ENCODE measurements at places on chromosomes 5 and 9.
A peak's percentile ranks its signal among the peaks of the same experiment; 100 is the strongest.

DNA sequence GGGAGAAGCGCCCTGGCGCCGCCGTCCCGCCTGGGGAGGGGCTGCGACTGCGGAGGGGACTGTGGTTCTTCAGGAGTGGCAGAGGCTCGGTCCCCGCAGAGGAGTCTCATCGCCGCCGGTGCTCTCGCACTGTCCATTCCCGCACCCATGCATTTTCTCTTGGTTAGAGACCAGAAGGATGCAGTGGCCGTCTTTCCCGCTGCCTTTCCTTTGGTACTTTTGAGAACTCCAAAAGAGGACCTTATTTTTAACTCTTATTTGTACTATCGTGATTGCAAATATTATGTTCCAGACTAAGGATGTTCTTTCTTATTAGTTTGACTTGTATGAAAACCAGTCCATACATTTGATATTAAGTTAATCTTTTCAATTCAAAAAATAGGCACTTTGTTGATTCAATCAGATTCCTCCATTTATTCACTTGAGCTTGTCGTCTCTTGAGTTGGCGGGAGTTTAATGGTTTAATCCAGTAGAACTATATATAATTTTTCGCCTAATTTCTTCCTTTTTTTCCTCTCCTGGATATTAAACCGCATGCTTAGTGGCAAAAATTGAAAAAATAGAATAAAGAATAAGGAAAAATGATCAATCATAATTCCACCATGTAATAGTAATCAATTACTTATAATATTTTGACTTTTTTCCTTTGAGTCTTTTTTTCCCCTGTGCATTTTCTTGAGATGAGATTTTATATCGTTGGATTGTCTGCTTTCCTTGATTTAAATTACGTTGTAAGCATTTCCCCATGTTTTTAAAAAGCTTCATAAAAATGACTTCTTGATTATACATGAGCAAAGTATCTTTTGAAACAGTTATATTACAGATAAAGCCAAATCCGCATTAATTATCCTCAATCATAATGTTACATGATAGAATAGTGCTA is 861 bp downstream of the ZFYVE16 start:
- DNase-seq = peak; percentile 84

GRCh38 chr5:111132731-111133435 is 40.7 kb downstream of the WDR36 start:
- DNase-seq = no peak

DNA sequence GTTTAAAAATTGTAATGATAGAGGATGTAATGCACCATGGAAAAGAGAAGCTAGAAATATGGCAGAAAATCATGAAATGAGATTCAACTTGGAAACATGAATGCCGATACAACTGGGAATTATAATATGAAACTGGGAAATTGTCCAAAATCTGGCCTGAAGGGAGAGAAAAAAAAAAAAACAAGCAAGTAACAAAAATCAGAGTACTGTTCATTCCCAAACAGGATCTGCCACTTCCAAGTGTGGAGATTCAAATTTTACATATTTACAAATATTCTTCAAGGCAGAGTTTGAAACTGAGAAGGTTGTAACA is 56.6 kb upstream of the MOCS2 start:
- no peak for DNase-seq

DNA sequence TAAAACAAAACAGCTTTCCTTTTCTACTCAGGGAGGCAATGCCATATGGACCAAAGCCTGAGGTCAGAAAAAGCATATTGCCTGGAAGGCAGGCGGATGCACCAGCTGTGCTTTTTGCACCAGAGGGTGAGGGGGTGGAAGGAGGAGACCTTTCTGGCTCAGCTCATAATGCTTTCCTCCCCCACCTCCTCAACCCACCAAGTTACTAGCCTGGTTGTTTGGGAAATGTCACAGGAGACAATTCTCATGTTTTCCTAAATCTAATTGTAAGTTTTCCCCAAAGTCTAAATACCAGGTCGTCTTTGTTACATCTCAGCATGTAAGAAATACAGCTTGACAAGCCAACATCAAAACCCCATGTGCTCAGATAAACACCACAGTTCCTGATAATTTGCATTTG is 72.6 kb upstream of the DMRTA1 start:
- no peak for DNase-seq

DNA sequence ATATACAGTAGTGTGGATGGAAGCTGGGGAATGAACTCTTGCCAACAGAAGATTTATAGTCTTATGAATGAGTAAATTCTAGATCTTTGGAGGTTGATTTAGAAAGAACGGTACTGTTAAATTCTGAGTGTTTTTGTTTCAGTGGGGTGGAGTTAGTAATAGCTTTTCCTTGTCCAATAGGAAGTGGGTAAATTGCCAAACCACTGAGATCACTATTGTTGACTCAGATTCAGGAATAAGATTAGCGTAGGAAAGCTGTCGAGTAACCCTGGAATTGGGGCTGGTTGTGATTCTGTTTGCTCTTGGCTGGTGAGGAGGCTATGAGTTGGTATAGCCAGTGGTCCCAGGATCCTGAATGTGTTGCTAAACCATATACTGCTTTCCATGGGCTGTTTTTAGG is 155.6 kb downstream of the ARHGAP26 start:
- no peak for DNase-seq

DNA sequence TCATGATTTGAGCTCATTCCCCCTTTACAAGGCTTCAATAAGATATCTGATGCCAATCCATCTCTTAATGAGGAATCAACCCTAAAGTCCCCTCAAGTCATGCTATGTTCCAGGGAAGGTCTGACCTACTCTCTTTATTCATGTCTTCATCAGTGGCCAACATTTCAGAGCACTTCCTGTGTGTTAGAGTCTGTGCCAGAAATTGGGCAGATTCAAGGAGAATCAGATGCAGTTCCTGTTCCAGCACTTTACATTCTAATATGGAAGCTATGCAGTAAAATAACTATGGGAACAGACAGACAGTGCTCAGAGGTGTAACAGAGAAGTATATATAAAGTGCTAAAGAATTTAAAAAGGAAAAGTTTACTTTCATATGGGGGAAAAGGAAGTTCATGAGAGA is 193.4 kb upstream of the NR4A3 start:
- no peak for DNase-seq

DNA sequence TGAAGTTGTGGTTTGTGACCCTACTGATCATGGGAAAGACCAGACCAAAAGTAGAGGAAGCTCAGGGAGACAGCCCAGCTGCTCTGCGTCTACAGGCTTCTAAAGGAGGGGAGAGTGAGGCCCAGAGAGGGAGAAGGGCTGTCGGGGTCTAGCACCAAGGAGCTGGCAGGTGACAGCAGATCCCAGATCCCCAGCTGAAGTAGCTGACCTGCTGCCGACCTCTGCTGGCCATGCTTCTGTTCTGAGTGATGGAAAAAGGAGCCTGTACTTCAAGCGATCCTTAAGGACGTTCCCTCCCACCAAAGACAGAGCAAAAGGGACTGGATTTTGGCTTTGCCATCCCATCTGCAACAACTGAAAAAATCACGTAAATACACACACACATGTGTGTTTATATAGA is 22.7 kb upstream of the QSOX2 start:
- no peak for DNase-seq

GRCh38 chr9:97501177-97501971 is at the start of gene TMOD1:
Gene TMOD1 (plus strand): TSS chr9:97501666. CDS start chr9:97524189, 22,523 bp downstream.
- peak; percentile 77 for DNase-seq

- no peak for DNase-seq
Measured at GRCh38 chr5:16480821-16481538, 15.4 kb upstream of the ZNF622 start.

DNA sequence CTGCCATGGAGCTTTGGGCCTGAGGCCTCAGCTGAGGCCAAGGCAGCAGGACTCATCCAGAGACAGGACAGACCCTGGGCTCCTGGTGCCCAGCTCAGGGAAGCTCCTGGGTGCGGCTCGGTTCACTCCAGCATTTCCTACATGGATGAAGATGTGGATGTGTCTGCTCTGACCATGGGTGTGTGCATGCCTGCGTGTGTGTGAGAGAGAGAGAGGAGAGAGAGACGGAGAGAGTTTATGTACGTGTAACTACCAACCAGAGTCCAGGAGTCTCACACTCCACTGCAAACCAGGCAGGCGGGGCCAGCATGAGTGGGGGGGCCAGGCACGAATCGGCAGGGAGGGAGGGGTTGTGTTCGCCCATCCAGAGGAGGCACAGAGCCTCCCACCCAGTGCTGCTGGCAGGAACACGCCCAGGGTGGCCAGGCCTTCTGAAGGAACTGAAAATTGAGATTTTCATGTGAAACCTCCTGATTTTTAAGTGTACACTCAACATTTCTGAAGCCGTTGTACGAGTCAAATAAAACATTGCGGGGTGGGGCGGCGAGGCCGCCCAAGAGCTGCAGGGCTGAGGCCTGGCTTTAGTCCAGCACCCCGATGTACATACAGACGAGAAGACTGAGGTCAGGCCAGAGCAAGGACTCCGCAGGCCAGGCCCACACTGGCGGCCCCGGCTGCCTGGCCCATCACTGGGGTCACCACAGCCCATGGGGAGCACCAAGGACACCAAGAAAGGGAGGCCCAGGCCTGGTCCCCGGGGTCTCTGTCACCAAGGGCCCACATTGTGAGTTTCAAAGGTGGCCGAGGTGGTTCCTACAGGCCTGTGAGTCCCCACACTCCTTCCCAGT is 88.7 kb downstream of the ADAMTS2 start:
- DNase-seq = peak; percentile 72

DNA sequence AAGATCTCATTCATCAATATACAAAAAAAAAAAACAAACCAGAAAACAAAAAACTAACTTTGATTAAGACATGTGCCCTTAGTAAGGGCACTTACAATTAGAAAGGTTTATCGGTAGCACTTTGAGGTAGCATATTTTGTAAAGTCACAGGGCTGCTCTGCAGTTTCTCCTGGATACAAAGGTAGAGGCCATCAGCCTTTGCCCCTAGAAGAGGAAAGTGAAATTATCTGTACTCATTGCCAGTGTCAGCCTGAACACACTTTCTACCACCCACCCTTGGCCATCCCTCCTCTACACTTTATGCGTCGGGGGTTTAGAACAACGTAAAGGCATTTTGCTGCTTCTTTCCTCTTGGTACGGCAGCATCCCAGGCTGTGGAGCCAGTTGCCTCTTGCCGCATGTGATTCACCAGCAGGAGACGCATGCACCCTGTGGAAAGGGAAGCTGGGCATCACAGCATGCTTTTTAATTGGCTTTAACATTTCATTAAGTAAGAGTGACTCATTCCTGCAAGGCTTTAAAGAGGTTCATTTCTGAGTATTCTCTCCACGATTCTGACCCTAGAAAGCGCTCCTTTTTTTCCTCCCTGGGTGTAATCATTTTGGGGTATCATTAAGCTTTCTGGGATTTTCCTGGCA is 84.6 kb downstream of the CEMIP2 start:
- DNase-seq = peak; percentile 62

DNA sequence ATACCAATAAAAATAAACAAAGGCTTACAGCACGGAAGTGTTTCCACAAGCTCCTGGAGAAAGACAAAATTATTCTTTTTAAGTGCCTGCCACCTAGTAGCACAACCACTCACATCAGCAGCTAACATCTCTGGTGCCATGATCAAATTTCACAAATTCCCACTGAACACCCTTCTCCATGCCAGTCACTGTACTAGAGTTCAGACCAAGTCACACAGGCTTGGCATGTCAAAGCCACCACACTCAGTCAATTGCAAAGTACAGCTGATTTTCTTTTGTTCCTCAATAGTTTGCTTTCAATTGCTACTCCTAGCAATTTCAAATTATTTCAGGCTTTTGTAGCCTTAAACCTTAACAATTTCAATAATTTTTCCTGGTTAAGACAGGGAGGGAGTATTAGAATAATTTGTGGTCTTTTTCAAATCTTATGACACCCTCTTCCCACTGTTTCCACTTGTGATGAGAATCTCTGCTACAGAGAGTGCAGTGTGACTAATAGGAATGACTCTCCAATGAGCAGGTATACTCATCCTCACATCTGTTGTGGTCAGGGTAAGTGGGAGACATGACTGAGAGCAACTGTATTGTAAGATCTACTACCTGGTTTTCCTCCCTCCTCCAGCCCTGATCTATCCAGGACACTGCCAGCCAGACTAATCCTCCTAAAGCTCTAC is 46.2 kb downstream of the RNF145 start:
- DNase-seq = no peak

GRCh38 chr9:22829236-22829635 is 382.6 kb downstream of the DMRTA1 start:
- no peak for DNase-seq

- DNase-seq = no peak
Measured at GRCh38 chr9:98152526-98152925, 33.5 kb upstream of the TRIM14 start.

GRCh38 chr9:124594225-124594624 is 87.0 kb upstream of the NR5A1 start:
- no peak for DNase-seq

- no peak for DNase-seq
Measured at GRCh38 chr9:6567140-6567591, 78.4 kb downstream of the GLDC start.

DNA sequence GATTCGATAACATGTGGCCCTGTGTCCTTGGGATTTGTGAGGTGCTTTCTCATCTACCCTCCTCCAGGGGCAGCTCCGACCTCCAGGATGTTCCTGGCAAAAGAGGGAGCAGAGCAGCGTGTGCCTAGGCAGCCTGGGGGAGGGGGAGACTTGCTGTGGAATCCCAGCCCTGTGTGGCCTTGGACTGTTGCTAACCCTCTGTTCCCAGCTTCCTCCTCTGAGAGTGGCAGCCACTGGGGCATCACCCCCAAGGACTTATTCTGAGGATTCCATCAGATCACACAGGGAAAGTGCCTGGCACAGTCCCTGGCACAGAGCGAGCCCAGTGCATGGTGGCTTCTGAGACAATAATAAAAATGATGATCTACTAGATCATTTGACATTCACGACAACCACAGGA is 265.1 kb upstream of the MVB12B start:
- DNase-seq = no peak

DNA sequence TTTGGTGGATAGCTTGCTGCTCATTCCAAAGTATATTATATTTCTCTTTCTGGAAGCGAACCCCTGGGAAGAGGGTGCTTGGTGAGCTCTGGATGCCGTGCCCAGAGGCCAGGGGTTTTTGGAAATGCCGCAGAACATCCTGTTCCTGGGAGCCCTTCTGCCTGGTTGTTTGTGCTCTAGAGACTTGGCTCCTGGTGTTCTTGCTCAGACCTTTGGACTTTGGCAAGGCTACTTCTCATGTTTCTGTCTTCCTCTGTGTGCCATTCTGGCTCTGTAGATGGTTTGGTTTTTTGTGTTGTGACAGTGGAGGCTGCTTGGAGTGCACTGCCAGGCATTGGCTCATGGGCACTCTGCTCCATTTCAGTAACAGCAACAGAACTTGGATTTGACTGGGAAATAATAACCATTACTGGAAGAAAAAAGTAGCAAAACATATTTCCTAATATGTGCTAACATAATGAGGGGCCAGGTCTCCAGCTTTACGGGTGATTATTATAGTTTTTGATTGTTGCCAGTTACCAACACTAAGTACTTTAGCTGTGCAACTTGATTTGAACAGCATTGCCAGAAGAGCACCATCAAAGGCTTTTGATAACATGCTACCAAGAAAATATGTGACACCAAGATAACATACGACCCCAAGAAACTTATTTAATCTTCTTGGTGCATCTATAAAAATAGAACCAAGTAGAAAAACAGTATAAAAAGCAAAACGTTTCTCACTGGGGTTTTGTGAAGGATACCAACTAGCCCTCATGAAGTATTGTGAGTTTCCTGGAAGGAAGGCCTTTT is 94.2 kb downstream of the PCSK1 start:
- peak; percentile 69 for DNase-seq

- DNase-seq = peak; percentile 31
Measured at GRCh38 chr9:129405089-129405826, 215.6 kb downstream of the C9orf50 start.

All from right cardiac atrium (tissue), 5 donors.